Liver (tissue), 10 donors: ENCODE measurements at places on chromosomes 1 and 21. TPM values are rescaled to one million over a fixed set of nuclear protein-coding genes. Genes with fewer than 3 reads are reported as not detected.

DNA sequence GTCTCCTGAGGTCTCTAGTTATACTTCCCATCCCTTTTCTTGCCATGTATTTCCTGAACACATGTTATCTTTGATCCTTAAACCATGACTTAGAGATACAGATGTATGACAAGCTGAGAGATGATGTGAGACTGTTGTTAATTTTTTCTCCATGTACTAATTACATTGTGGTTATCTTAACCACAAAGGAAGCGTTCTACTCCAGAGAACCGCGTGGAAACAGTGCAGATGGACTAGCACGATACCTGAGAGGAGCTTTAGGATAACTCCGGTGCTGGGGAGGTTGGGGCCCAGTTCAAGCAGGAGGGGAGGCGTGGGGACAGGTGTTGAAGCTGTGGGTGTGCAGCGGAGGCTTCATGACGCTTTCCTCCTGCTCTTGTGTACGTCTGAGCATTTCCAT is 17.5 kb downstream of the PDE9A start:
- DNase-seq: no peak

- no peak for DNase-seq
These were observed 1.7 kb upstream of the ADAMTS4 start for GRCh38 chr1:161200421-161200991.

- peak; percentile 66 for DNase-seq
These were observed 7.1 kb upstream of the CLDN19 start for GRCh38 chr1:42747125-42747524.

ADAM30 gene
- not detected for total RNA-seq

TNNT2 gene
- 0.28 TPM for total RNA-seq

CYP4A11 gene
- 190 TPM for total RNA-seq
